Nephron progenitor cell (in vitro differentiated cells): ENCODE measurements at places on chromosomes 6 and 20.

GRCh38 chr20:44805979-44806620 lies 4.2 kb downstream of the RIMS4 start:
- H3K27me3 ChIP-seq = peaks cover 45% of the 10 kb centered on the region
- no peaks in the 10 kb centered on the region for H3K36me3 ChIP-seq
- H3K4me3 ChIP-seq = no peak overlapping the region
- H3K27ac ChIP-seq = no peak overlapping the region
- peaks cover 63% of the 10 kb centered on the region for H3K4me1 ChIP-seq
- DNase-seq = peak; percentile 76

DNA sequence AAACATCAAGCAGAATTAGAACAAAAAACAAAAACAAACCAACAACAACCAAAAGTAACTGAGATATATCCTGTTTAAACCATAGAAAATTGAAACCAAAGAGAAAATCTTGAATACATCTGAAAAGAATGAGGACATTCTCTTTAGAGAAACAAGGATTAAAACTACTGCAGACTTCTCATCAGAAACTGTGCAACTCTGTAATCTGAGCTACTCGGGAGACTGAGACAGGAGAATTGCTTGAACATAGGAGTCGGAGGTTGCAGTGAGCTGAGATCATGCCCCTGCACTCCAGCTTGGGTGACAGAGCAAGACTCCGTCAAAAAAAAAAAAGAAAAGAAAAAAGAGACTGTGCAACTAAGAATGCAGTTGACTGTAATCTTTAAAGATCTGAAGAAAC lies 153.4 kb downstream of the SYNDIG1 start:
- no peak overlapping the region for H3K4me3 ChIP-seq
- peaks cover 3% of the 10 kb centered on the region for H3K27me3 ChIP-seq
- DNase-seq = no peak
- H3K4me1 ChIP-seq = peaks cover 8% of the 10 kb centered on the region

GRCh38 chr20:51341581-51341980 lies 200.9 kb downstream of the NFATC2 start:
- peaks cover 11% of the 10 kb centered on the region for H3K4me1 ChIP-seq
- DNase-seq = no peak
- H3K27me3 ChIP-seq = peaks cover 33% of the 10 kb centered on the region

GRCh38 chr6:90250405-90250804 lies 46.2 kb downstream of the BACH2 start:
- H3K27ac ChIP-seq = no peak overlapping the region
- peaks cover 13% of the 10 kb centered on the region for H3K36me3 ChIP-seq
- peaks cover 2% of the 10 kb centered on the region for H3K27me3 ChIP-seq
- no peak overlapping the region for H3K4me3 ChIP-seq

GRCh38 chr6:129014302-129014701 lies 131.4 kb downstream of the LAMA2 start:
- peaks cover 9% of the 10 kb centered on the region for H3K4me1 ChIP-seq
- no peak overlapping the region for H3K4me3 ChIP-seq
- no peak overlapping the region for H3K27ac ChIP-seq

- H3K36me3 ChIP-seq = no peaks in the 10 kb centered on the region
- H3K27me3 ChIP-seq = peaks cover 29% of the 10 kb centered on the region
- no peak overlapping the region for H3K4me3 ChIP-seq
- no peaks in the 10 kb centered on the region for H3K4me1 ChIP-seq
- H3K27ac ChIP-seq = no peak overlapping the region
- no peak for DNase-seq
Measured at GRCh38 chr20:38791291-38791690, 14.2 kb upstream of the PPP1R16B start.

DNA sequence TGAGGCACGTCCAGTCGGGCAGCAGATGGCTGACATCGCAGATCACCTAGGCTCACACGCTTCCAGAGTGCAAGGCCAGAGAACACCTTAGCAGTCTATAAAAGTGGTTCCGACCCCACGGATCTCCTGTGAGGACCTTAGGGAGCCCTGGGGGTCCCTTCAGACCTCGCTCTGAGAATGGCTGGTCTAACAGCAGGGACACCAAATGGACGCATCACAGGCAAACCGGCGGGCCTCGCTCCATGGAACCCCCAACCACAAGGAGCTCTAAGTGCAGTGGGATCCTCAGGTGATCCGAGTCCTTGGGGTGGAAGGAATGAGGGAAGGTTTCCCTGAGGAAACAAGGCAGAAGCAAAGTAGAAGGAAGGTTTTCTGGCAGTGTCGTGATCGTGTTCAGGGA lies 135.4 kb downstream of the SMOC2 start:
- no peak overlapping the region for H3K4me3 ChIP-seq
- no peak overlapping the region for H3K27ac ChIP-seq
- H3K27me3 ChIP-seq = peaks cover 4% of the 10 kb centered on the region
- peaks cover 34% of the 10 kb centered on the region for H3K4me1 ChIP-seq
- H3K36me3 ChIP-seq = no peaks in the 10 kb centered on the region
- DNase-seq = no peak
